ENCODE measurements at places on chromosomes 7 and 10.

GRCh38 chr7:70544016-70544415 is 587.9 kb upstream of the GALNT17 start:
- no peak for DNase-seq

GRCh38 chr10:103842605-103843004 is 12.8 kb downstream of the SH3PXD2A start:
- DNase-seq: no peak

- DNase-seq: no peak
Measured at GRCh38 chr10:118562851-118563250, 32.6 kb downstream of the PRLHR start.

DNA sequence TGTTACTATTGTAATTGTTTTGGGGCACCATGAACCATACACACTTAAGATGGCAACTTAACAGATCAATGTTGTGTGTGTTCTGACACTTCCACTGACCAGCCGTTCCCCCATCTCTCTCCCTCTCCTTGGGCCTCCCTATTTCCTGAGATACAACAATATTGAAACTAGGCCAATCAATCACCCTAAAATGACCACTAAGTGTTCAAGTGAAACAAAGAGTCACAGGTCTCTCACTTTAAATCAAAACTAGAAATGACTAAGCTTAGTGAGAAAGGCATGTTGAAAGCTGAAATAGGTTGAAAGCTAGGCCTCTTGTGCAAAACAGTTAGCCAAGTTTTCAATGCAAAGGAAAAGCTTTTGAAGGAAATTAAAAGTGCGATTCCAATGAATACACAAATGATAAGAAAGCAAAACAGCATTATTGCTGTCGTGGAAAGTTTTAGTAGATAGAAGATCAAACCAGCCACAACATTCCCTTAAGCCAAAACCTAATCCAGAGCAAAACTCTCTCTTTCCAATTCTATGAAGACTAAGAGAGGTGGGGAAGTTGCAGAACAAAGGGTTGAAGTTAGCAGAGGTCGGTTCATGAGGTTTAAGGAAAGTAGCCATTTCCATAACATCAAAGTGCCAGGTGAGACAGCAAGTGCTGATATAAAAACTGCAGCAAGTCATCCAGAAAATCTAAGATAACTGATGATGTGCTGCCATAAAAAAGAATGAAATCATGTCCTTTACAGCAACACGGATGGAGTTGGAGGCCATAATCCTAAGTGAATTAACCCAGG is 90.6 kb downstream of the MTPN start:
- no peak for DNase-seq

GRCh38 chr7:18202315-18203045 is 174.8 kb upstream of the PRPS1L1 start:
- no peak for DNase-seq

DNA sequence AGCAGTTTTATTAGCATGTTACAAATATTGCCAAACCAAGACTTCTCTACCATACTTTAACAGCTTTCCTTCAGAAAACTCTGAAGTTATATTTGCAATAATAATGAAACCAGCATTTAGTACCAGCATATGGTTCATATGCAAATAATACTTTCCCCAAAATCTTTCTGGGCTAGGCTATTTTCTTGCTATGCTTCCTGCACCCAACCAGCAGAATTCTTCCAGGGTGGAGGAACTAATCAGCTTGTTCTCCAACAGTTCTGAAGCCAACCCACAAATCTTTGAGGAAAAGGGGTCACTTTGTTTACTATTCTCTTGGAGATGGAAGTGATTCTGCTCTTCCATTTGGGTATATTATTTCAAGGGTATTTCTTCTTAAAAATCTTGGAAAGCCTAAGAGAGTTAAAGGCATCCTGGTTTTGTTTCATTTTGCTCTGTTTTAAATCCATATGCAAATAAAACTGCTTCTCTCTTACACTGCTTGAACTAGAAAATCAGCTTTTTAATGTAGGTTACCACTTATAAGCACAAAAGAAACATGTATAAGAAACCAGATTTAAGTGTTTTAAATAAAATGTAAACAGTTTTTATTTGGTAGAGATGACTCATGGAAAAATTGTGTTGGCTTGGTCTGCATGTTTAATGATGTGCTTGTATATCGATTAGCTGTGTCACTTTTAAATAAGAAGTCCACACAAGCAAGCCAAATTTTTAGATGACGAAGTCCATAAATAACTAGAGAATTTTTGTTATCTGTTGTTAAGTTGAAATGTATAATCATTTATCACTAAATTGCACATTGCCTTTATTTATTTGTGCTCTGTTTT is 103.7 kb downstream of the HECTD2 start:
- no peak for DNase-seq

DNA sequence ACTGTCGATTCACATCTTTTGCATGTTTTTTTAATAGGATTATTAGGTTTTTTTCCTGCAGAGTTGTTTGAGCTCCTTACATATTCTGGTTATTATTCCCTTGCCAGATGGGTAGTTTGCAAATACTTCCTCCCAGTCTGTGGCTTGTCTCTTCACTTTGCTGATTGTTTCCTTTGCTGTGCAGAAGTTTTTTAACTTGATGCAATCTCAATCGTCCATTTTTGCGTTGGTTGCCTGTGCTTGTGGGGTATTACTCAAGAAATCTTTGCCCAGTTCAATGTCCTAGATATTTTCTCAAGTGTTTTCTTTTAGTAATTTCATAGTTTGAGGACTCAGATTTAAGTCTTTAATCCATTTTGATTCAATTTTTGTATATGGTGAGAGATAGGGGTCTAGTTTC is 95.4 kb downstream of the TBXAS1 start:
- no peak for DNase-seq

DNA sequence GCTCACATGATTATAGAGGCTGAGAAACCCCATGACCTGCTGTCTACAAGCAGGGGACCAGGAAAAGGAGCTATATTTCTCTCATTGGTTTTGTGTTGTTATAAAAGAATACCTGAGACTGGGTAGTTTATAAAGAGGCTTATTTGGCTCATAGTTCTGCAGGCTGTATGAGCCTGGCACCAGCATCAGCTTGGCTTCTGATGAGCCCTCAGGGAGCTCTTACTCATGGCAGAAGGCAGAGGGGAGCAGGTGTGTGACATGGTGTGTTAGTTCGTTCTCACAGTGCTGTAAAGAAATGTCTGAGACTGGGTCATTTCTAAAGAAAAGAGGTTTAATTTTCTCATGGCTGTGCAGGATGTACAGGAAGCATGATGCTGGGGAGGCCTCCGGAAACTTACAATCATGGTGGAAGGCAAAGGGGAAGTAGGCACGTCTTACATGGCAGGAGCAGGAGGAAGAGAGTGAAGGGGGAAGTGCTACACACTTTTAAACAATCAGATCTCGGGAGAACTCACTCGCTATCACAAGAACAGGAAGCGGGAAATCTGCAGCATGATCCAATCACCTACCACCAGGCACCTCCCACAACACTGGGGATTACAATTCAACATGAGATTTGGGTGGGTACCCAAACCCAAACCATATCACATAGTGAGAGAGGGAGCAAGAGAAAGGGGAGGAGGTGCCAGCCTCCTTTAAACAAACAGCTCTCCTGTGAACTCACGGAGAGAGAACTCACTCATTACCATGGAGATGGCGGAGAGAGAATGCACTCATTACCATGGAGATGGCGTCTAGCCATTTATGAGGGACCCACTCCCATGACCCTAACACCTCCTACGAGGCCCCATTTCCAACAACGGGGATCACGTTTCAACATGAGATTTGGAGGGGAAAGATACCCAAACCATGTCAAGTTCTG is 133.4 kb downstream of the JCAD start:
- DNase-seq: no peak

DNA sequence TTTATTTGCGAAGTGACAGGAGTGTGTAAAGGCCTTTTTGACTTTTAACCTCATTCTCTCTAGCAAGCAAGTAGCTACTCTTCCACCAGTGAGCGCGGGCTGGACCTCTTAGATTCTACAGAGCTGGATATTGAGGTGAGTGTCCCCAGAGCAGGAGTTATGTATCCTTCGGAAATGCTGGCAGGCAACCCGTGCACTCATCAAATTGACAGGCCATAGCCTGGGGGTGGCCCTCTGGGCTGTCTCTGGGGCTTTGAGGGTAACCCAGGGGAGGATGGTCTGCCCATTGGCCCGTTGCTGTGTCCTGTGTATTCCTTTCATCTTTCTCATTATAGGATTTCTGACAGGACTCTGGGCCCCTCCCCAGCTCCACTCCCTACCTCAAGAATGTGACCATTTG is 6.1 kb upstream of the PVRIG start:
- DNase-seq: no peak

DNA sequence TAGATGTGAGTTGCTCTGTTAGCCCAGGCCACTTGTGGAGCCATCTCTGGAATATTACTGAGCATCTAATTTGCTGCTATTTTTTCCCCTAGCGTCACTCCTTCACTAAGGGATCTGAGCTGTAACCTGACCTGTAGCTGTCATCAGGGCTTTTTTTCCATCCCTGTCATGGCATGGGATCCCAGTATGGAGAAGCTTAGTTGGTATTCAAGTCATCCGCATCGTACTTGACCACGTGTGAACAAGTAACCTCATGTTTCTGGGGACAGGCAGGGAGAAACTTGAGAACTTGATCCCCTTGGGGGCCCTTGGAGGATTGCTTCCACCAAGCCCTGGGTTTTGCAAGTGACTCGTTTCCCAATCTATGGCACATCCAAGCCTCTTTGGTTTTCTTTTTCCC is 474.4 kb upstream of the GALNT17 start:
- DNase-seq: no peak

DNA sequence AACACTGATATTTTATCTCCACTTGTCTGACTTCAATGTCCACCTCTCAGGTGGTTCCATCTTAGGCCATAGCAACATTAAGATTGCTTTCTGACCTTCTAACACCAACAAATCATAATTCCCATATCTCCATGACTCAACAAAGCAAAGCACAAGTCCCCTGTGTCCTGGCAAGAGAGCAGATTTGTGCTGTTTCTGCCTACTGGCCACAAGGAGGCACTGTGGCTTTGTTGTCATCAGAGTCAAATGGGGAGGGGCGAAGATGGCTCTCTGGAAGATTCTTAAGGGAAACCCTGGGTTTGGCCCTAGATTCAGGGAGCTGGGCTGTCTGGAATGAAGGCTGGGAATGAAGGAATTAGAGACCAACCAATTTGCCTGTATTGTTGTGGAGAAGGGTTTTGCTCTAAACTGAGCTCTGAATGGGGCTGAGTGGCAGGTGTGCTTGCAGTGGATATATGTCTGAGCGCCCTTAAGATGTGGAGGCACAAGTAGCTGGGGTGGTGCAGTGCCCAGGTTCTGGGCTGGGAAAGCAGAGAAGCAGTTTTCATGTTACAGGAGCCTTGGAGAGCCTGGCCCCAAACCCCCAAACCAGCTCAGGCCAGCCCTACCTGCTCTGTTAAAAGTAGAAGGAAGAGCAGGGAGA is 154.8 kb upstream of the PRSS58 start:
- DNase-seq: no peak

- no peak for DNase-seq
Measured at GRCh38 chr10:104779701-104780100, 138.6 kb downstream of the SORCS3 start.

DNA sequence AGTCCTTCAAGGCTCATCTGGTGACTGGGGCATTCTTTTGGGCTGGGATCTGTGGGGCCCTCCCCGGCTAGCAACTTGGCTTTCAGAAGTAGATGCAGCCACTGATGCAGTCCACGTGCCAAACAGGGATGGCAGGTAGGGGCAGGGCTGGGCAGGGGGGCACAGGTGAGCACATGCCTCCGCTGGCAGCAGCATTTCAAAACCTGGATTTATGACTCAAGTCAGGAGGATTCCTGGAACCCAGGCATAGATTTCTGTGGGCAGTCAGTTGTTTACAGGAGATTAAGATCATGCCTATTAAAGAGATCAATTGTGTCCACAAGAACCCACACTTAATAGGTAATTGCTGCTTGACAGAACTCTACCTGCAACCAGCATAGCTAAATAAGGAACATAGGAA is 839 bp upstream of the HABP2 start:
- DNase-seq: no peak

DNA sequence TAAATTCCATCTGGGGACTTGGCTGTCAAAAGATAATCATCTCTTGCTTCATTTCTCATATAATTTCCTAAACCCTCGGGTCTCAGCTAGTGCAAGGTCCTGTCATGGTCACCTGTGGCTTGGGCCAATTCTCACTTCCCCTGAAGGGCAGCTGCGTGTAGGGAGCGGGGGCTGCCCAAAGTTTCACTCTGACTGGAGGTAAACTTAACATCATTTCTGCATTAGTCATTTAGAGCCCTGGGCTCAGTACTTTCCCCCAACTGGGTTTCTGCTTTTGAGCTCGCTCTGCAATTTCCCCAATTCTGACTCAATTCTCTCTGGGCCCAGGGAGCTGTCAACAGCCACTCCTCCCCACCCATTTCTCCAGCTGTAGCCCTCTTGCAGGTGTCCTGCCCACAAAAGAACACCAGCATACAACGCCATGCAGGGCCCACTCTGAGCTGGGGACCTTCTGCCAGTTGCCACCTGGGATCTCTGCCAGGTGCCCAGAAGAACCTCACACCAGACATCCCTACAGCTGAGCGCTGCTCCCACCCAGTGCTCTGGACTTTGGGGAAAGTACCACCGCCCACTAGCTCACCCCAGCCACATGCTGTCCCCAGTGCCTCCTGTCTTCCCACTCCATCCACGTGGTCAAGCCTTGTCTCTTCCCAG is 37.9 kb downstream of the VOPP1 start:
- no peak for DNase-seq

DNA sequence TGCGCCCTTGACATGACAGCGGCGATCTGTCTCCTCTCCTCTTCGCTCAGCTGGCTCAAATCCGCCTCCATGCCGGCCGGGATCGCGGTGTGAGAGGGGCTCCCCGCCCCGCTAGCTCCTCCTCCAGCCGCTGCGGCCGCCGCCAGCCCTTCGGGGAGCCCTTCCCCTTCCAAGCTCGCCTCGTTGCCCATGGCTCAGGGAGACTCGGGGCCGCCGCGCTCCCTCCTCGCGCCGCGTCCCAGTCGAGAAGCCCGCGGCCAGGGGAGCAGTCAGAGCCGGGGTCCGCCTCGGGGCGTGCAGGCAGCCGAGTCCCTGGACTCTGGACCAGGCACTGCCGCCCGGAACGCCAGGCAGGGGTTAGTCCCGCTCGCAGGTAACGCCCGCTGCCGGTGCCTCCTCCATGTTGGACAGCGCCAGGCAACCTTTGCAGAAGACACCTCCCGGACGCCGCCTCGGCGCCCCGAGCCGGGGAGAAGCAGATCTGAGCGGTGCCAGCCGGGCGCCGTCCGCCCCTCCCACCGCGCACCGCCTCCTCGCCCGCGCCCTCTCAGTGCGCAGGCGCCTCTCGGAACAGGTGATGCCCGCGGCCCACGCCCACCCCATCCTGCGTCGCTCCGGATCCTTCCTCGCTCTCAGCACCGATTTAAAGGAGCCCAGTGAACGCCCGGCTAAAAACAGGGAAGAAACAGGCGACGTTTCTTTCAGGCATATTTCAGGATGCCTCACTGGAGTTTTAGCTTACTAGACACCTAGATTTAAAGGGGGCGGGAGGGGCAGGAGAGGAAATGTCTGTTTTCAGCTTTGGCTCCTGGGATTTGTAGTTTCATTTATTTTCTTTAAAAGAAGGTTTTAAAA is at the start of gene PCLO:
TSS of gene PCLO (minus strand) at position 483 of the 855 bp plus-strand sequence. CDS start at position 191, 292 bp downstream.
- DNase-seq: peak; percentile 83
